Large intestine (tissue), 12 donors: ENCODE measurements at places on chromosomes 3 and 15. TPM values are rescaled to one million over a fixed set of nuclear protein-coding genes. Genes with fewer than 3 reads are reported as not detected.

The SOX2 gene
- 1.8 TPM for polyA plus RNA-seq

The CSPG4 gene
- polyA plus RNA-seq, result 6.9 TPM

- no peak for DNase-seq
Measured at GRCh38 chr3:122886251-122886650, 91.4 kb downstream of the SLC49A4 start.

- peak; percentile 7 for DNase-seq
Measured at GRCh38 chr15:48657950-48658591, 12.6 kb upstream of the FBN1 start.

DNA sequence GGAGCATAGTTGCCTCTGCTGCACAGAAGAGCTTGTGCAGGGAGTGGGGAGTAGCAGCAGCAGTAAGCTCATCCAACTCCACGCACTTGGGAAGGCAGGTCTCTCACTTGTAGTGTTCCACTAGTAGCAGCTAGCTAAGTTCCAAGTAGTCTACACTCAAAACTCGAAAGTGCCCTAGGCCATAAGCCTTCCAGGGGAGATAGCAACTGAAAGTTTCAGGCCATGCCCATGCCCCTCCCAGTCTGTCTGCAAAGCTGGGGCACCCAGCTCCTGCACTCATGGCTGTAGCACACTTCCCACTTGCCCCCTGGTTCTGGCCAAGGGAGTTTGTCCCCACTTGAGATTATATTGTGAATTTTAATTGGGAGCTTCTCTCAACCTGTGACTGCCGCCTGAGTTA lies 57.5 kb downstream of the MFSD1 start:
- no peak for DNase-seq

DNA sequence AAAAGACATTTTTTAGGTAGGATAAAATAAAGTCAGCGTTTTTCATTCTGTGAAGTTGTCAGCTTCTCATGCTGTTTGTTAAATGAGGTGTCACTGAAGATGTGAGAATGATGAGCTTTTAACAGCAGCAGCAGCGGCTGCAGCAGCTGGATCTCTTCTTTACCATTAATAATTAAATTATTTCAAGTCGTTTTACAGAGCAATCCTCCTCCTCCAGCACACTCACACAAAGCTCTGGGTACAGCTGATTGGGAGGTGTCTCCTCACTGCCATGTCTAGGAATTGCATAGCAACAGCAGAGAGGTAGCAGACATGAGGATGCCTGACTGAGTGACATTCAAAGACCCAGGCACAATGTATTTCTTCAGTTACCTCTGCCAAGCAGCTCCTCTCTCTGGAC lies 46.7 kb upstream of the PLAAT1 start:
- no peak for DNase-seq

DNA sequence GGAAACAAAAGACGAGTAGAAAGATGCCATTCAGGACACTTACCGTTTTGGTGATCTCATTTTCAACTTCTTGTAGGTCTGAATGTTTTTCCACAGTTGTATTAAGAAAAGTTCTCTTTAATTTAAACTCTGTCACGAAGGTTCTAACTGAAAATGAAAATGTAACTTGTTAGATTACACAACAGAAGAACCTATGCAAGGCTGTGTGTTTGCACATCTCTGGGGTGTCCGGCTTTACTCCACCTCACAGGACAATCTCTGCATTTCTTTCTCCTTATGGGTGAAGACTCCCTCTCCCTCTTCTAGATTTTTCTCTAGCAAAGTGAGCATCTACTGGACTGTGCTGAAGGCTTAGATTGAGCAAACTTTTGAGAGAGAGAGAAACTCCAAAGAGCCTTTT lies 50.6 kb downstream of the HEG1 start:
- DNase-seq, result no peak

GRCh38 chr3:12643724-12644123 lies 20.2 kb downstream of the RAF1 start:
- no peak for DNase-seq

DNA sequence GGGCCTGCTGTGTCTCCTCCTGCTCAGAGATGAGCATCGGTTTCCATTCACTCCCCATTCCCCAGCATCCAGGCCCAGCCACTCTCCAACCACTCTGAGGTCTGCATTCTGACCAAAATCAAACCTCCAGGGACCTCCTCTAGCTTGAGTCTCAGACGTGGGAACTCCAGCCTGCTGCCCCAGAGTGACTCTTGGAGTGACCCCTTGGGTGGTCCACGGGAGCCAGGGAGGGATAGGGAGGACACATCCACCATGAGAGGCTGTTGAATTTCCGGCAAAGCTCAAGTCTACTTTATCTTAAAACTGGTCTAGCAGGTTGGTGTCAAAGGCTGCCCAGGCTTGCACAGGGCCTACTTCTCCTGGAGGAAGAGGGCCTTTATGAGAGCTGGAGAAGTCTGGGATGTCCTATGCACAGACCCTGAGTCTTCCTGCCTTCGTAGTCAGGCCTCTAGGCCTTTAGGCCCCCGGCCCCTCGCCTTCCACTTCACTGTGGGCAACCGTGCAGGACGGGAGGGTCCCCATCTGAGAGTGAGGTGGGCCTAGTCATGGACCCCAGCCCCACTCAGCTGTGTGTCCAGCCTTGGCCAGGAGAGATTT lies 8.9 kb downstream of the CISH start:
- DNase-seq, result peak; percentile 54

The AHSG gene
- polyA plus RNA-seq, result 1.8 TPM

DNA sequence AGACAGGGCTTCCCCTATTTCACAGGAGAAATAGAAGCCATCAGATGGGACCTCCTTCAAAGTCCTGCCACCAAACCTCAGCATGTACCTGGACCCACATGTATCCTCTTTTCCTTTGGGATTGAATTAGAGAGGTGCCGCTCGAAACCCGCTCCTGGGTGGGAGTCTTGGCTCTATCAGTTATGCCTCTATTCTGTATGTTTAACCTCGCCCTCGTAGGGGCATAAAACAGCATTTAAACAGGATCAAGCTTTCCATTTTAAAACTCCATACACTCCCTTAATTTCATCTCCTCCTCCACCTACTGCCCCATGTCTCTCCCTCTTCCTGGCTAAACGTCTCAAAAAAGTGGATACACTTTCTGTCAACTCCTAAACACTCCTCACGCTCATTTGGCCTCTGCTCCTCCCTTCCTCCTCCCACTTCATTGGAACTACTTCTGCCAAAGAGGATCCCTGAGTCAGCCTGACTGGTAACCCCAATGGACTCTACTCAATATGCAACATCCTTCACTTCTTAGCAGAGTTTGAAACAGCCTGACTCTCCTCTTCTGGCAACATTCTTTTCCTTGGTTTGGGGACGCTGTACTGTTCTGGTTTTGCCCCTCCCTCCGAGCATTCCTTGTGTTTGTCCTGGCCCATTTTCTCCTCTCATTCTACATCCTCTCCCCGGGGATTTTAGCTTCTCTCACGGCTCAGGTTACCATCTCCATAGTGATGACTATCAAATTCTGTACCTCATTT lies 23.0 kb upstream of the MUC20 start:
- DNase-seq, result peak; percentile 31

DNA sequence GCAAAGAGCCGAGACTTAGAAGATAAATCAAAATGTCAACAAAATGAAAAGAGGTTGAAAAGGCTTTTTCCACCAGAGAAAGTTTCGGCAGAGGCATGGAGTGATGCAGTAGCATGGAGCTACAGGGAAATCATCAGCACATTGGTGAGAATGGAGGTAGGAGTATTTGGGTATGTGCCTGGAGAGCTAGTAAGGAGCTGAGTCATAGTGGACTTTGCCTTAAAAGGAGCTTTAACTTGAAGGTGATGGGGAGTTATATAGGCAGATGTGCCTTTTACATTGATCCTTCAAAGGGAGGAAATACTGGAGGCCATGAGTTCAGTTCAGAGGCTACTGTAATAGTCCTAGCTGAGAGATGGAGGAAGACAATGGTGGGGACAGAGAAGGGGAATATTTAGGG lies 44.3 kb downstream of the IL5RA start:
- DNase-seq, result no peak

DNA sequence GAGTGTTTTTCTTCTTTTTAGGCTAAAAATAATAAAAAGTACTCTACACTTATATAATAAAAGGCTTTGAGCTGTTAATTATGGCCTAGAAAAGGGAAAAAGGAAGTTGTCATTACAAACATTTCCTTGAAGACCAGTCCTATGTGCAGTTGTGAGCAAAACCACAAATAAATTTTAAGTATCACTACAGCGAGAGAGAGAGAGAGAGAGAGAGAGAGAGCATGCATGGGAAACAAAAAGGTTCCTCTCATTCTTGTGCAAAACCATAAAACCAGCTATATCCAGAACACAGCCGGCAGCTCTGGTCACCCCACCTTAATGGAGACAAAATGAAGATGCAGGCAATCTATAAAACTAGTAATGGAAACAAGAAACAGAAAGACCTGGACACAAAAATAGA lies 33.6 kb downstream of the HEG1 start:
- no peak for DNase-seq

The GRAMD1C gene
- 14.4 TPM for polyA plus RNA-seq

The DGKG gene
- polyA plus RNA-seq, result 4.8 TPM

- DNase-seq, result no peak
Measured at GRCh38 chr15:73802431-73803041, 49.4 kb upstream of the INSYN1 start.

The RPL39L gene
- 13.1 TPM for polyA plus RNA-seq

The RNU5B-1 gene
- not detected for polyA plus RNA-seq

The SLC28A2 gene
- 16.8 TPM for polyA plus RNA-seq

The C15orf62 gene
- 5.4 TPM for polyA plus RNA-seq

The SAMD7 gene
- not detected for polyA plus RNA-seq

DNA sequence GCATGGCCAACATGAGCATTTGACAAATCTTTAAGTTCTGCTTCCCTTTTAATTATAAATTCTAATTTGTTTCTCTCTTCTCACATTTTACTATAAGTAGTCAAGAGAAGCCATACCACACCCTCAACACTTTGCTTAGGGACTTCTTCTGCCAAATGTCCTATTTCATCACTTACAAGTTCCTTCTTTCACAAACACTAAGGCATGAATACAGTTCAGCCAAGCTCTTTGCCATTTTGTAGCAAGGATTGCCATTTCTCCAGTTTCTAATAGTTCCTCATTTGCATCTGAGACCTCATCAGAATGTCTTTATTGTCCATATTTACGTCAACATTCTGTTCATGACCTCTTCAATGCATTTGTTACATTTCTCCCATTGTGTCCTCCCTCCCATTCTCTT lies 29.4 kb downstream of the SLC22A14 start:
- no peak for DNase-seq
